Psoas muscle (tissue), 8 donors: ENCODE measurements at places on chromosomes 16 and 17. TPM values are rescaled to one million over a fixed set of nuclear protein-coding genes. Genes with fewer than 3 reads are reported as not detected.
A peak's percentile ranks its signal among the peaks of the same experiment; 100 is the strongest.

- no peak for DNase-seq
Measured at GRCh38 chr16:10637337-10638037, 57.1 kb upstream of the EMP2 start.

DNA sequence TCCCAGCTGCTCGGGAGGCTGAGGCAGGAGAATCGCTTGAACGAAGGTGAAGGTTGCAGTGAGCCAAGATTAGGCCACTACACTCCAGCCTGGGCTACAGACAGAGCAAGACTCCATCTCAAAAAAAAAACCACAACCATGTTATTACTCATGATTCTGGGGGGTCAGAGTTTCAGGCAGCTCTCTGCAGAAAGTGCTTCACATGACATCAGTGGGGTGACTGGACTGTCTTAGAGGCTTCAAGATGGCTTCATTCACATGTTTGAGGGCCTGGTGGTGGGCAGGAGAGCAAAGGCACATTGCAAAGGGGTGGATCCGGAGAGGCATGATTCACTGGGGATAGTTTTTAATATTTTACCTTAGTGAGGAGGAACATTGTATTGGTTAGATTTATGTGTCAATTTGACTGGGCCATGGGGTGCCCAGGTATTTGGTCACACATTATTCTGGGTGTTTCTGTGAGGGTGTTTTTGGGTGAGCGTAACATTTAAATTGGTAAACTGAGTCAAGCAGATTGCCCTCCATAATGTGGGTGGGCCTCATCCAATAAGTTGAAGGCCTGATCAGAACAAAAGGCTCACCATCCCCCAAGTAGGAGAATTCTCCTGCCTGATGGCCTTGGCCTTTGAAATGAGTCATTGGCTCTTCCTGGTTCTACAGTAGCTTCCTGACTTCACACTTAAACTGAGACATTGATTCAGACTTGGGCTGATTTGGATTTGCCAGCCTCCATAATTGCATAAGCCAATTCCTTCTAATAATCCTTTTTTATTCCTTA lies 109.8 kb downstream of the GOSR1 start:
- DNase-seq = no peak

DNA sequence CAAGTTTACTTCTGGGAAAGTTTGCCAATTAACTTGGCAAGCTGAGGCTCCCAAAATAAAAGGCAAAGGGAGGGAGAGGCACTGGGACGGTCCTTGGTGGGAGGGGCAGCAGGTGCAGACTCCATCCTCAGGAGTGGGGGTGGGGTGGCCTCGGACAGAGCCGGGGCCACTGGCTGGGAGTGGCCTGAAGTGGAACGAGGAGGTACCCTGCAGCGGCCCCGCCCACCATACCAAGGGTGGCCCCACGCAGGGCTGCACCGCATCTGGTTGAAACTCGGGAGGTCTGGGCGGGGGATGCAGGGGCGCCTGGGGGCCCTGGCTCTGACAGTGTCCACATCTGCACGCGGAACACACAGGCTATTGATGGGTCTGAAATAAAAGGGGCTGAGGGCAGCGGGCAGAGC lies 42.4 kb upstream of the SLC38A10 start:
- DNase-seq = no peak

DNA sequence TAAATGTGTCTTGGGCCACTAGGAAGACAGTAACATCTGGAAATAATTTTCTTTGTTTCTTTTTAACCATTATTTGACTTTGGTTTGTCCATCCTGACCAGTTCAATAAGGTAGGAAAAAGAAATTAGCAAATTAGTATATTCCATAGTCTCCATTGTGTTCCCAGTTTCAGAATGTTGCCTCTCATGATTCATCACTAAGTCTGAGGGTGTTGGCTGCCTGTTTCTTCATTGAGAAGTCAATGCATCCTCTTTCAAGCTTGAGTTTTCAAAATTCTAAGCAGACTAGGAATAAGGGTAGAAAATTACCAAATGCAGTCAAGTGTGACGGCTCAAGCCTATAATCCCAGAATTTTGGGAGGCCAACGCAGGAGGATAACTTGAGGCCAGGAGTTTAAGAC lies 41.9 kb downstream of the ZFHX3 start:
- DNase-seq = no peak

GRCh38 chr17:61783556-61784304 lies 79.6 kb downstream of the BRIP1 start:
- no peak for DNase-seq

- no peak for DNase-seq
Measured at GRCh38 chr16:57555831-57556230, 13.4 kb downstream of the ADGRG5 start.

DNA sequence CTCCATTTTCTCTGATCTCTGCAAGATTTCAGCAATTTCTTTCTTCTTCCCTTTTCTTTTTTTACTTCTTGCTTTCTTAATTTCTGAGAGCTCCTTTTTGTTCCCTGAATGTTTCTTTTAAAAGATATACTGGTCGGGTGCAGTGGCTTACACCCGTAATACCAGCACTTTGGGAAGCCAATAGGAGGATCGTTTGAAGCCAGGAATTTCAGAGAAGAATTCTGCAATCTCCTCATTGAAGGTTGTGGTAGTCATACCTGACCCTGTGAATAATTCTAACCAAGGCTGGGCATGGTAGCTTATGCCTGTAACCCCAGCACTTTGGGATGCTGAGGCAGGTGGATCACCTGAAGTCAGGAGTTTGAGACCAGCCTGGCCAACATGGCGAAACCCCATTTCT lies 15.6 kb upstream of the ABCC1 start:
- no peak for DNase-seq

- DNase-seq = peak; percentile 44
Measured at GRCh38 chr16:90005956-90006663, 13.1 kb downstream of the DBNDD1 start.

DNA sequence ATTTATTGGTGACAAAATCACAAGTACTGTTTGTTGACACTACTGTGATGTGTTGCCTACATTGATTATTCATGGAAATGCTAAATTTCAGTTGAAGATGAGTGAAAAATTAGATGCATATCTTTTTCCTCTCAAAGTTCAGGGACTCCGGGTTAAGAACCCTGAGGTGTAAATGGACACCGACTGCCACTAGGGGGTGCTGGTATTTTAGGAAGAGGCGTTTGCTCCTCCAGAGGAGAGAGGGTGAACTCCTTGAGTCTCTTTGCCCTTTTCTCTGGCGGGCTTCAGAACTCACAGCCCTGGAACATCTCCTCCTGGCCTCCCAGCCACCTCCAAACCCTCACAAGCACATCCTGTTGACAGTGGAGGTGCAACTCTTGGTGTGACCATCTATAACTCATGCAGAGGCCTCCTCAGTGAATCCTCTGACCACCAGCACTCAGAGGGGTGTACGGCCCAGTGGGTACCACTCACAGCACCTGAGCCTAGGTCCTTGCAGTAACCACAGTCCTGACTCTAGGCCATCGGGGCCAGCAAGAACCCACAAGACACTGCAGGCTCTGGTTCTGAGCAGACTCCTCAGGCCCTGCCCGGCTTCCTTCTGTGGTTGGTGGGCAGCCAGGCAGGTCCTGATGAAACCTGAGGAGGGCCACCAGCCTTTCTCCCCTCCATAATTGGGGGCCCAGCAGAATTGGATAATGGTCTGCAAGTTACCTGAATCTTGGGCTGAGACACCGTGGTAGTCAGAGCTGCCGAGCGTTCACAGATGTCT lies 26.2 kb upstream of the PIK3R5 start:
- peak; percentile 66 for DNase-seq

- DNase-seq = peak; percentile 73
Measured at GRCh38 chr16:19114359-19115147, 789 bp downstream of the ITPRIPL2 start.

DNA sequence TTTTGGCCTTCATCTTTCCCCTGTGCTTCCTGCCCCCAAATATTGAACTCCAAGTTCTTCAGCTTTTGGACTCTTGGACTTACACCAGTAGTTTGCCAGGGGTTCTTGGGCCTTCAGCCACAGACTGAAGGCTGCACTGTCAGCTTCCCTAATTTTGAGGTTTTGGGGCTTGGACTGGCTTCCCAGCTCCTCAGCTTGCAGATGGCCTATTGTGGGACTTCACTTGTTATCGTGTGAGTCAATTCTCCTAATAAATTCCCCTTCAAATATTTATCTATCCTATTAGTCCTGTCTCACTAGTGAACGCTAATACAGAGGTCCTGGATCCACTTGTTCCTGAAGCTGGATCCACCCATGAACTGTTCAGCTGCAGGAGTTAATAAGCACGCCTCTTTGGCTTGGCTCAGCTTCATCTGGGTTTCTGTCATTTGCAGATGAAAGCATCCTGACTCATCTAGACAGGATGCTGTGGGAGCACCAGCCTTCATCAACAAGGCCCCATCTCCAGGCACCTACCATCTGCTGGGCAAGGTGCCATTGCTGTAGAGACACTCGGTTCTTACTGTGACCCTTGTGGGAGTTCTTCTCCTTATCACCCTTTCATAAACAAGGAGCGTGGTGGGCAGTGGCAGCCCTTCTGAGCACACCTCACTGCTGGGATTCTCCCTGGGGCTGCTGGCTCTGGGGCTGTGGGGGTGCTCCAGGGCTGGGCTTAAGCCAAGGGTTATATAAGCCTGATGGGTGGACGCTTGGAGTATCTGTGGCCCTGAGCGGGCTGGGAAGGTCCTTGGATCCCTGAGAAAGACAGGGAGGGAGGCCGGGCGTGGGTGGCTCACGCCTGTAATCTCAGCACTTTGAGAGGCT lies 23.1 kb downstream of the LAT start:
- DNase-seq = no peak

GRCh38 chr16:86971251-86971650 lies 345.9 kb downstream of the C16orf95 start:
- no peak for DNase-seq

GRCh38 chr16:58661199-58661830 lies 23.3 kb downstream of the SLC38A7 start:
- peak; percentile 68 for DNase-seq

GRCh38 chr16:50093607-50094539 lies 28.1 kb downstream of the HEATR3 start:
- DNase-seq = peak; percentile 64

DNA sequence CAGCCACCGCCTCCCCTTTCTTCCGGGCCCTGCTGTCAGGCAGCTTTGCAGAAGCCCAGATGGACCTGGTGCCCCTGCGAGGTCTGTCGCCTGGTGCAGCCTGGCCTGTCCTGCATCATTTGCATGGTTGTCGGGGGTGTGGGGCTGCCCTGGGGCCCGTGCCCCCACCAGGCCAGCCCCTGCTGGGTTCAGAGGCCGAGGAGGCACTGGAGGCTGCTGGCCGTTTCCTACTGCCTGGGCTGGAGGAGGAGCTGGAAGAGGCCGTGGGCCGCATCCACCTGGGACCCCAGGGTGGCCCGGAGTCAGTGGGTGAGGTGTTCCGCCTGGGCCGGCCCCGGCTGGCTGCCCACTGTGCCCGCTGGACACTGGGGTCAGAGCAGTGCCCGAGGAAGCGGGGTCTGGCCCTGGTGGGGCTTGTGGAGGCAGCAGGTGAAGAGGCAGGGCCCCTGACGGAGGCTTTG lies 5.5 kb upstream of the TGFB1I1 start:
- DNase-seq = peak; percentile 44

DNA sequence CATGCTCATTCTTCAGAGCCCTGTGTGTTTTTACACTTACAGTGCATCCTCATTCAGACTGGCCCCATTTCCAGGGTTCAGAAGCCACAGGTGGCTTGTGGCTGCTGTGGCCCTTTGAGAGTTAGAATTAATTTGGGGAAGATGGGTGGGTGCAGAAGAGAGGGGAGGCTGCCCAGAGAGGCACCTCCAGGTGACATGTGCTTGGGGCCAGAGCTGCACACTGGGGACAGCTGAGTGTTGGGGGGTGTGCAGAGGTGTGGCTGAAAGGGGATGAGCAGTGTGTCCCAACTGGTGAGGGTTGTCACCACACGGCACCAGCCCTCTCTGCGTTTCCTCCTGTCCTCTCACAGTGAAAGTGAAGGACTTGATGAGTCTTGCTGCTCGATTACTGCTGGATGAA lies 6.9 kb upstream of the EIF1 start:
- DNase-seq = peak; percentile 40

- DNase-seq = no peak
Measured at GRCh38 chr16:71250461-71251235, 20.1 kb upstream of the HYDIN start.

DNA sequence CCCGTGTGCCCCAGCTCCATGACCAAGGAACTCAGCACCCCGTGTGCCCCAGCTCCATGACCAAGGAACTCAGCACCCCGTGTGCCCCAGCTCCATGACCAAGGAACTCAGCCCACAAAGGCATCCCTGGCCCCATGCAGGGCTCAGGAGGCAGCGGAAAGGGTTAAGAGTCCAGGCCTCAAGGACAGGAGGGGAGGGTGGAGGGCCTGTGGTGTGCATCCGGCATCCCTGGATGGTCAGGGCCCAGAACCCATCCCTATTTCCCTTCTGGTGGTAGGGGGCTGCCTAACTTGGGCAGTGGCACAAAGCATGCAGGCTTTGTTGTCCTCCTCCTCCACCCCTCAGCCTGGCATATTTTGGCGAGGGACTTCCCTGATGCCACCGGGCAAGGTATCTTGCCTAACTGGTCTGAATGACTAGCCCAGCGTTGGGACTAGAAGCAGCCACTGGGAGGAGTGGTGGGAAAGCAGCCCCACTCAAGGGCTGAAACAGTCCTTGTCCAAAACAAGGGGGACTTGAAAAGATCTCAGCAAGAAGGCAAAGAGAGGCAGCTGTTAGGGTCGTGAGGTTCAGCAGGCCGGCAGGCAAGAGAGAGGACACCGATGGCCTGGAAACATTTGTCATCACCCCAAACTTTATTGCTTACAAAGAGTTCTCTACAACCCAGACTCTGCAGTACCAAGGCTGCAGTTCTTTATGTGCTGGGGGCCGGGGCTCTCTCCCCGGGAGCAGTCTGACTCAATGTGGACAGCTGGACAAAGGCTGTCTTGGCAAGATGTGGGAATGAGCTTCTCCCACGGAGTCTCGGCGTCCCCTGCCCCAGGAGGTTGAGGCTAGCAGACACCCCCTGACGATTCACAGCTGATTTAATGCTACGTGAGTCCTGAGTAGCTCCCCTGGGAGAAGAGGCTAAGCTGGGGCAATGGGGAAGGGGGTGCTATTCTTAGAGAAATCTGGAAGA lies 902 bp upstream of the SPATA32 start:
- no peak for DNase-seq

- peak; percentile 71 for DNase-seq
Measured at GRCh38 chr16:89378947-89379771, 111.2 kb downstream of the ANKRD11 start.

DNA sequence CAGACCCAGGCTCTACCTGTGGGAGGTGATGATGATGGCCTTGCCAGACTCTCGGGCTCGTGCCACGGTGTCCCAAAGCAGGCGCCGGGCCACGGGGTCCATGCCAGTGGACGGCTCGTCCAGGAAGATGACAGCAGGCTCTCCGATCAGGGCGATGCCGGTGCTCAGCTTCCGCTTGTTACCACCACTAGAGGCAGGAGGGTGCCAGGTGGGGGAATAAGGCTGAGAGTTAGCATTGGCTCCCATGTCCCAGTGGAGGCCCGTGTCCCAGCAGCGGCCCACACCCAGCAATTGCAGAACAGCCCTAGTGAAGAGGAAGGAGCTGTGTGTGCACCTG lies 10.3 kb upstream of the RNPS1 start:
- no peak for DNase-seq

The DHRS13 gene
- total RNA-seq = 2.1 TPM

The CNGB1 gene
- not detected for total RNA-seq

The ACSM5 gene
- total RNA-seq = 4.8 TPM

The MPHOSPH6 gene
- total RNA-seq = 9.8 TPM

The LHX1 gene
- total RNA-seq = not detected
